ENCODE measurements at places on chromosomes 2 and 18. TPM values are rescaled to one million over a fixed set of nuclear protein-coding genes. Genes with fewer than 3 reads are reported as not detected.

Gene IL36G
- total RNA-seq = not detected

DNA sequence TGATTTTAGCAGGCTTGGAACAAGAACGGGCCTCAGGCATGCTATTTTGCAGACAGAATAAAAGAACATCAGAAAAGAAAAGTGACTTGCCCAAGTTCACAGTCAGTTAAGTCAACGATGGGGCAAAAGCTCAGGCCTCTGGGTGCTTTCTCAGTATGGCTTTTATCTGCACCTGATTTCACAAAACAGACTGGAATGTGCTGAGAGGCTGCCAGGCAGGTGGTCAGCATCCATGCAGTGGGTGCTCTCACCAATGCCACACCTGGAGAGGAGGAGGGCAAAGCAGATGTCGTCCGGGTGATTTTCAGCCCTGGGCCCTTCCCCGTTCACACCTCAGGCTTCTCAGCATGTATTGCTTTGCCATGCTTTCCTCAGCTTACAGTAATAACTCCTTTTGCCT lies 854.6 kb downstream of the RNF144A start:
- DNase-seq = no peak

Gene ALLC
- not detected for total RNA-seq

Gene SLC39A10
- 25.8 TPM for total RNA-seq

DNA sequence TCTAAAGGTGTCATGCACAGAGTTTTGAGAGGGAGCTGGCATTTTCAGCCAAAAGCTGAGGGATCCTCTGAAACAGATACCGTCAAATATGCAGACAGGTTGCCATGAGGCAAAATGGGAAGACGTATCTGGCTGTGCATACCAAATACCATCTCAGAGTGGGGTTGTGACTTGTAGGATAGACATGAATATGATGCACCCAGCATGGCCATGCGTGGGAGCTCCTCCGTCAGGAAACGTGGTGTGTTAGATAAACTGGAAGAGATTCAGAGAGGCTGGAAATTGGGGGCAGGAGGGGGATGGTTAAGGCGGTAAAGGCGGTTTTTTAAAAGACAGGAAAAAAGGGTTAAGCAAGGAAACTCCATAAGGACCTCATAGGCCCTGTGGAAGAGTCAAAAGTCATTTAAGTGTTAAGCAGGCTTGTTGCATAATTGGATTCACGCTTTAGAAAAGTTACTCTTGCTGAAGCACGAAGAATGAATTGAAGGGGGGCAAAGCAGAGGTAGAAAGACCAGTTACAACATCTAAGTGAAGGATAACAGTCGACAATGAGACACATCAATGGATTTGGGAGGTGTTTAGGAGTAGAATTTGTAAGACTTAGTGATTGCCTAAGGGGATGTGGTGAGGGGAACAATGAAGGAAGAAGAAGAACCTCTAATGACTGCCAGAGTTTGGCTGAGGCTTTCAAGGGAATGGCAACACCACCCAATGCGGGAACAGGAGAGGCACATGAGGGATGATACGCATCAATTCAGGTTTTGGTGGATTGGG lies 139.6 kb upstream of the CTAGE1 start:
- no peak for DNase-seq

Gene DSC2
- not detected for total RNA-seq

- no peak for DNase-seq
These were observed 103.4 kb downstream of the CLIP4 start for GRCh38 chr2:29218550-29219125.

Gene MYCN
- 0.22 TPM for total RNA-seq

GRCh38 chr2:96733931-96734330 lies 5.9 kb downstream of the LMAN2L start:
- no peak for DNase-seq

DNA sequence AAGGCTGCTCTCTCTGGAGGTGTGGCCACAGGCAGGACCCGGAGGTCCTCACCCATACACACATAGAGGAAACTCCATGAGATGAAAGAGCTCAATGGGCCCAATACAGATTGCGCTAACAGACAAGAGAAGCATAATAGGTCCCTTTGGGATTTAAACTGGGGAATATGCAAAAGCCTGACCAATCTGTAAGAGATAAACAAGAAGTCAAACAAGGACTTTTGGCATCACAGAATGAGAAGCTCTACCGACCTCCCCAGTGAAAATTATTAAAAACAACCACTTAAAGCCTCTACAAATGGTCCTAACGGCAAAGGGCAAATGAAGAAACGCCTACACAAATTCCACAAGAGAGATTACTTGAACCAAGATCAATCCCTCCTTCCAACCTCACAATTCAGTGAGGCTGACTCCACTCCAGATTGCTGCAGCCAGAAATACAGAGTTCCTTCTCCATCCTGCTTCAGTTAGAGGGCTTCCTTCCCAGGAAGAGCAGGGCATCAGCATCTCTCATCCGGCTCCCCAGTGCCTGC lies 10.8 kb downstream of the IWS1 start:
- no peak for DNase-seq

Gene ABCB11
- total RNA-seq = not detected

Measured in activated CD8-positive, alpha-beta T cell treated with anti-CD3 and anti-CD28 coated beads for 36 hours (primary cell).